ENCODE measurements at places on chromosomes 7 and 10.

DNA sequence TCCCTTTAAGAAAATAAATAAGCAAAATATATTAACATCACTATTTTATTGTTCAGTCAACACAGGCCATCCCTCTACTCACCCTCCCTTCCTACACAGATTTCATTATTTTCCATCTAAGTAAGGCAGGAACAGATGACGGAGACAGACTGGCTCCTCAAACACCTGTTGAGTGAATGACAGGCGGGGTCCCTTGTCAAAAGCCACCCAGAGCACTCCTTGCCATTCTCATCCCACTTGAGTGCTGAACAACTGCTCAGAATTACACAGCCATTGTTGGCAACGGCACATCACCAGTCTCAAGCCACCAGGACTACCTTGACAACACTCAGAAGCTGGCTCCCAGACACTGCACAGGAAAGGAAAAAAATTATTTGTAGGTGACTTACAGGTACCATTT, 3.3 kb downstream of the GRB10 start:
- no peak for DNase-seq

DNA sequence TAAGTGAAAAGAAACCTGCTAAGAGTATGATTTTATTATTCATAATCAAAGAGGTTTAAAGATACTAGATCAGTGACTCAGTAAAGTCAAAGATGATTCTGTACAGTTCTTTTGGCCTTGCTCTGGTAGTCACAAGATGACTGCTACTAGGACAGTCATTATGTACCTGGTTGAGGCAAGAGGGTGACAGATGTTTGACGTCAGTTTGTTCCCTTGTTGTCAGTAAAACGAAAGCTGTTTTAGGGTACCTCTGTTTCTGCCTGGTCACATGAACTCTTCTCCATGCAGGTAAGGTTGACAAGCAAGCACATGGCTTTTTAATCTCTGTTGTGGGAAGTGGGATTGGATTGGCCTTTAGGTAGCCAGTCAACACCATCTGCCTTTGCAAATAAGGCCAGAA, 308.0 kb downstream of the EXOC4 start:
- DNase-seq: no peak

DNA sequence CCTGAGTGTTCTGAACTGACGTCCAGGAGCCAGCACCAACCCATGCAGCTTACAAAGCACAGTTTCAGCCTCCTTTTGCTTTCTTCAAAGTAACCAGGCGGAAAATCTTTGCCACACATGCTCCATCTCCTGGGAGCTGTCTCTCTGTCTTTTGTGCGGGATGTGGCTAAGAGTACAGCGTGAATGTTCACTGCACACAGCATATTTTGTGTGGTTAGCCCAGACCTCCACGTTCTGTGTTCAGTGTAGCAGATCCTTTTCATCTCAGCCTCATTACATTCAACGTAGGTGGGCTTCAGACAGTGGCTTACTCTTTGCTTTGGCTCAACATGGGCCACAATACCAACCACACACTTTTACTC, 200.8 kb downstream of the TNS3 start:
- no peak for DNase-seq

- DNase-seq: no peak
Measured at GRCh38 chr7:140672382-140673062, at the start of gene ADCK2. Gene ADCK2, plus strand, starts transcription at chr7:140672945. Its CDS starts 386 bp downstream, at chr7:140673331.

DNA sequence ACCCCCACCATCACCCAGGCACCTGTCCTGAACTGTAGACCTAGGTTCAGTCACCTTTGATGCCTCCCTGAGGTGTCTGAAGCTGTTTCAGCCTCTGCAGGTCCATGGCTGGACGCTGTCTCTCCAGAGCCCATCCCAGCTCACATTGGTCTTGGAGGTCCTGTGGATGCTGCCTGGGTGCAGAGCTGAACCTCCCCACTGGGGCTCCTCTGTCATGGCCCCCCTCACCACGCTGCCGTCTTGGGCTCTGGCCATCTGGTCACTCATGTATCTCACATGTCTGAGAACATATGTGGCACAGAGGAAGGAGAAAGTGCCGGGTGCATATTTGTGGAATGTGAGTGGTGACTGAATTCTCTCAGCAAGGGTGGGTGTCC, 108.9 kb downstream of the NKX6-2 start:
- no peak for DNase-seq

DNA sequence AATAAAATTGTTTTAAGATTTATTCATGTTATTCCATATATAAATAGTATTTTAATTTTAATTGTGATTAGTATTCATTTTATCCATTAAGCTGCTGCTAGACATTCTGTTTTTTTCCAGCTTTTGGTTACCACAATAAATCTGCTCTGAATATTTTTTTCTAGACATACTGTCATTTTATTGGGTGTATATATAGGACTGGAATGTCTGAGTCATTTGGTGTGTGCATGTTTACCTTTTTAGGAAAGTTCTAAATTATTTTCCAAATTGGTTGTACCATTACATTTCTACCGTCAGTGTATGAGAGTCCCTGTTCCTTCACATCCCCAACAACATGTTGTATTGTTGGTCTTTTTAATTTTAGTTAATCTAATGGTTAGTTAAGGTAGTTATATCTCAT, 1138.1 kb downstream of the REEP3 start:
- no peak for DNase-seq

GRCh38 chr10:11006428-11006825, 11.2 kb upstream of the CELF2 start:
- DNase-seq: no peak

GRCh38 chr10:58384095-58384494, 1.1 kb upstream of the TFAM start:
- no peak for DNase-seq

DNA sequence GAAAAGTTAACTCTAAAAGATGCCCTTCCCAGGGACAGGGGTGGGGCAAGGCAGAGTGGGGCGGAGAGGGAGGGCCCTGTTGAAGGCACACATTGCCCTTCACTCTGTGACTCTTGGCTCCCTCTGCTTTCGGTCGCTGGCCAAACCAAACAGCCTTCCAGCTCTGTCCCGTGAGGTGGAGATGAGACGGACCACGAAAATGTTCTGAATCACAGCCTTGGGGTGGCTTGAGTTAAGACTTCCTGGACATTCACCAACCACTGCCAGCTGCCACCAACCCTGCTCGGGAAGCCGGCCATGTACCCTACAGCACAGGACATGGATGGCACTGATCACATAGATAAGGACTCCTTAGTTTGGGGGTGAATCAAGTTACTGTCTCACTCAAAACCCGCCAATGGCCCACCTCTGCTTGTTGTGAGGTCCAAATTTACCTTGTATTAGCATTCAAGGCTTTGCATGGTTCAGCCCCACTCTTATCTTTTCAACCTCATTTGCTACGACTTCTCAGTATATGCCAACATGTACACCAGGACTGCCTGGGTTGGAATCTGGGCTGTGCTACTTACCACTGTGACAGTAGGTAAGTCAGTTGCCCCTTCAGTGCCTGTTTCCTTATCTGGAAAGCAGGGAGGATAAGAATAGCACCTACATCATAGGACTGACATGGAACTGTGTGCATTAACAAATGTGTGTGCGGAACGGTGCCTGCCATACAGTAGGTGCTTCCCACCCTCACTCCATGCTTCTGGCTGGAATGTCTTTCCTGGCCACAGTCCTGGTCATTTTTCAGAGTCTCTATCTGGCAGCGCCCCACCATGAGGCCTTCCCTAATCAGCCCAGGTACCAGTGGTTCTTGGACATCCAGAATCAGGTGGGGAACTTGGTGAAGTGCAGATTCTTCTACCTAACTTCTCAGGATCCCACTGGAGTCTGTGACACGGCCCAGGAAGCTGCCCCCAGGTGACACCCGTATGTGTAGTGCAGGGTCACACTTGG, 28.0 kb downstream of the ITPRIP start:
- DNase-seq: peak; percentile 82

DNA sequence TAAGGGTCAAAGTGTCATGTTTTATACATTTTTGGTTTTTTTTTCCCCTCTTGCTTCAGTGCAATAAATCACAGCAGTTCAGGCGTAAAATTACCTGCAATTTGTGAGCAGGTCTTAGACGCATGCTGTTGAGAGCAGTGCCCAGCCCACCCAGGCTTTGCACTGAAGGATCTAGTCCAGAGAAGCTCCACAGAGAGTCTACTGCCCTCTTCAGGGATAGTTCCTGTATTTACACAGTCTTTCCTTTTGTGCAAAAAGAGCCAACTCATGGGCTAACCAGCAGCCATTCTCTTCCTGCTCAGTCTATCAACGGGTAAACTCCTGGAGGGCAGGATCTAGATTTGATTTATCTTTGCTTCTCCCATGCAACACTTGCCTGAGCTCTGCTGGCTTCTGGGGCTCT, 82.2 kb upstream of the NAMPT start:
- DNase-seq: no peak

- DNase-seq: no peak
Measured at GRCh38 chr10:31304291-31304970, 14.6 kb upstream of the ZEB1 start.

GRCh38 chr10:19719284-19719683, 96.9 kb upstream of the PLXDC2 start:
- DNase-seq: peak; percentile 8

GRCh38 chr10:132888898-132889490, 53.4 kb downstream of the CFAP46 start:
- DNase-seq: no peak

DNA sequence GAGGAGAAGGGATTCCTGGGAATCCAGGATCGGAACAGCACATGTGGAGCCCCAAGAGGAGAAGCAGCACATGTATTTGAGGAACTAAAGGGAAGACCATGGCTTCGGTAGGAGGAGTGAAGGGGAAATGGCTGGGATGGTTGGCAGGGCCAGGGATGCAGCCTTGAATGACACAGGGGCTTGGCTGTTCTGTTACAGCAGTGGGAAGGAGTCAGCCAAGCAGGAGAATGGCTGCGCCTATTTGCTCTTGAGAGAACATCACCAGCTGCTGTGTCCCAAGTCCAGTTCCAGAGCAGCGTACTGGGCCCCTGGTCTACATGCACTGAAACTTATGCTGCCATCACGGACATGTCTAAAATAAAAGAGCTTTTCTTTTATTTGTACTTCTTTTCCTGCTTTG, 130.0 kb downstream of the PLPP4 start:
- DNase-seq: no peak

DNA sequence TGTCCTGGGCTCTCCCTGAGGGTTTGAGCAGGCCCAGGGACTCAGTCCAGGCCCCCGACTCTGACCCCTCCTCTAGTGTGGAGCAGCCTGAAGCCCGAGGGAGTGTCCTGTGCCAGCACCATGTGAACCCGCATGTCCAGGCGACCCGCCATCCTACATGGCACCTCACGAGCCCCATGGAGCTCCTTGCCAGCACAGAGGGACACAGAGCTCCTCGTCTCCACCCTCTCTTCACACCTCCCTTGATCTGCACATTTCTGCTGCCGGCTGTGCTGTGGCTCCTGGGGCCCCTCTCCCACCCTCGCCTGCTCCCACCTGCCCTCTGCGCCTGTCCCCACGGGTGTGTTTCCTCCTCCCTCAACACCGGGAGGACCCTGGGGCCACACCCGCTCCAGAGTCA, 103.5 kb downstream of the ADARB2 start:
- DNase-seq: no peak

- DNase-seq: no peak
Measured at GRCh38 chr10:48958598-48959190, 19.1 kb upstream of the LRRC18 start.

DNA sequence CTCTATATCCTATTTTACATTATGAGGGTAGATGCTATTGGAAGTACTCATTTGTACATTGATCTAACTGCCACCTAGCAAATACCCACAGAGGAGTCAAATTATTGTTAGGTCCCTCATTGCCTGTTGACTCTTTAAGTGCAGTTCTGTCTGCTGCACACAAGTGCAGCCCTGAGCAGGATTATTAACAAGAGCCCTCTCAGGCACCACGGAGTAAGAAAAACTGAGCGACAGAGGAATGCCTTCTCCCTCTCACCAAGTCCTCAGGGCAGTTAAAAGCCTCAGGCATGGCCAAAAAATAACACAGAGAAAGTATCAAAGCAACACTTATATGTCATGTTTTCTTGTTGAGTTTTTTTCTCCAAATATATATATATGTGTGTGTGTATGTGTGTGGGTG, 340.0 kb upstream of the NRG3 start:
- no peak for DNase-seq

DNA sequence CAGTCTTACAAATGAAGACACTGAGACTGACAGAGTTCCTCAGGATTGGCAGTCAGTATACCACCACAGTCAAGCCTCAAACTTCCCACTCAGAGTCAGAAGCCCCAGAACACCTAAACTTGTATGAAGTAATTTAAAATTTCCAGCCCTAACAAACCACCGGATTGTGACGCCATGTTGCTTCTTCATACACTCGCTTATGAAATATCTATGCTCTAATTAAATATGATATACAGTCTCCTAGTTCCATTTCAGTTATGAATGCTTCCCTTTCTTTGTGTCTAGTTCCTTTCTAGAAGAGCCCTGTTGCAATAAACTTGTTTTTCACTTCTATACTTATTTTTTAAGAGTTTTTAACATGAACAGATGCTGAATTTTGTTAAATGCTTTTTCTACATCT, 172.0 kb upstream of the NOBOX start:
- no peak for DNase-seq
